Activated gamma-delta T cell treated with Interleukin-2 at 50 U/mL for 16 hours (primary cell): ENCODE measurements at places on chromosomes 12 and 14.
A peak's percentile ranks its signal among the peaks of the same experiment; 100 is the strongest.

GRCh38 chr12:23888396-23889068 lies 60.9 kb downstream of the SOX5 start:
- no peak for DNase-seq

DNA sequence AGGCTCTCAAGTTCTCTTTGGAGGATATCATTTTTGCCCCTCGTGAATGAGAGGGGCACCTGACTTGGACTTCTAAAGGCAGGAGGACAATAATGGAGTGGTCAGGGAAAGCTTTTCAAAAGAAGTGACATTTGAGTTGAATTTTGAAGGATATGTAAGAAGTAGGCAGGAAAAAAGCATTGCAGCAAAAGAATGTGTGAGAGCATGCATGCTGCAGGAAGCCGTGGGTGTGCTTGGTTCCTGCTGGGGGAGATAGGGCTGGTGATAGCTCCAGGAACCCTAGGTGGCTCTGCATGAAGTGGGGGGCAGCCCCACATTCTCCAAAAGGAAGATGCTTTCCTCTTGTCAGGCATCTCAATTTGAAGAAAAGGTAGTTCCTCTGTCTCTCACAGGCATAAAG lies 23.1 kb downstream of the ACVR1B start:
- peak; percentile 8 for DNase-seq

DNA sequence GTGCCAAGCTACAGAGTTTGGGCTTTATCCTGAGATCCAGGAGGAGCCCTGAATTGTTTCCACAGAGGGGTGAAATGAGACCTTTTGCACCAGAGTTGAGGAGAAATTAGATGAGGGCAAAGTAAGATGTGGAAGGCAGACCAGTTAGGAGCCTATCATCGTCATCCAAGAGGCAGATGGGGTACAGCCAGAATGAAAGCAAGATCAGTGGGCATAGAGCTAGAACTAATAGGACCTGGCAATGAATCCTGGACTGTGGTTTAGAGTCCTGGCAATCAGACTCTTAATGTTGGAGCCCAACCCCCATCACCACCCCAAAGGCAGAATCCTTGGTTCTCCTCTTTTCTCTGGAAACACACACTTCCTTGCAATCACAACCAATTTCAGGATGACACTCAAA lies 166.6 kb upstream of the HMGA2 start:
- no peak for DNase-seq

DNA sequence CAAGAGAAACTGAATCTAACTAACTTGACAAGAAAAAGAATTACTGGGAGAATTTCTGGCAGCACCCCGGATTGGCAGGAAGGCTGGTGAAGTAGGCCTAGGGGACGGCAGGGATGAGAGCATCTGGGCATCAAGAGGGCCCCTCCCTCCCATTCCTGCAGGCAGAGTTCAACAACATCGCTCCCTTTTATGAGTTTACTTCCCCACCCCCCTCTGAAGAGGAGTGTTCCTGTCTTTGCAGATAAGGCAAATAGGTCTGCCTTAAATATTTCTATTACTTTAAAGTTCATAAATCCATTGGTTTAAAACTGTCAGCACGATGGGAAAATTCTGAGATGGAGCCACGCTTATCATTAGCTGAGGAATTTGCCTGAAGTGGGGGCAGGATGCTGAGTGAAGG lies 168.7 kb downstream of the TBX5 start:
- no peak for DNase-seq

DNA sequence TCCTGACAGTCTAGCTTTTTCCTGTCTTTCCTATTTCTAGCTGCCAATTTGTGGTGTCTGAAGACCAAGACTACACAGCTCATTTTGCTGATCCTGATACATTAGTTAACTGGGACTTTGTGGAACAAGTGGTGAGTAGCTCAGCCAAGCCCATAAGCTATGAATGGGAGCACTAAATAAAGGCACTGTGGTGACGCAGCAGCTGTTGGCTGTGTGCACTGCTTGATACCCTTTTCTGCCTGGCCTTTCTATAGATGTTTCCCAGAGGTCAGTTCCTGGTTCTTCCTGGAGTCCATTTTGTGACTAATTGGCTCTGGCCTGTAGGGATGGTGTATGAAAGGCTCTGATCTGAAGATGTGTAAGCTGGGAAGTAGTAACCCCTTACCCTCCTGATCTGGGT lies 20.5 kb downstream of the RNF10 start:
- no peak for DNase-seq

- peak; percentile 60 for DNase-seq
These were observed 12.4 kb upstream of the SMUG1 start for GRCh38 chr12:54201001-54201794.

DNA sequence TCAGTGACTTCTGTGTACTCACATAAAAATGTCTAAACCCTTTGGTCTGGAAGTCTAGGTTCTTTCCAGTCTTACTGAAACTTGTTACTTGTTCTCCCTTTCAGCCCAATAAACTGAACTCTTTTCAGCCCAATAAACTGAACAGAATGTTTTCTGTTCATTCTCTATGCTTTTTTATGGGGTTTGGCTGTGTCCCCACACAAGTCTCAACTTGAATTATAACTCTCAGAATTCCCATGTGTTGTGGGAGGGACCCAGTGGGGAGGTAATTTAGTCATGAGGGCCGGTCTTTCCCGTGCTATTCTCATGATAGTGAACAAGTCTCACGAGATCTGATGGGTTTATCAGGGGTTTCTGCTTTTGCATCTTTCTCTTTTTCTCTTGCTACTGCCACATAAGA lies 15.0 kb upstream of the NEDD1 start:
- DNase-seq, result no peak

DNA sequence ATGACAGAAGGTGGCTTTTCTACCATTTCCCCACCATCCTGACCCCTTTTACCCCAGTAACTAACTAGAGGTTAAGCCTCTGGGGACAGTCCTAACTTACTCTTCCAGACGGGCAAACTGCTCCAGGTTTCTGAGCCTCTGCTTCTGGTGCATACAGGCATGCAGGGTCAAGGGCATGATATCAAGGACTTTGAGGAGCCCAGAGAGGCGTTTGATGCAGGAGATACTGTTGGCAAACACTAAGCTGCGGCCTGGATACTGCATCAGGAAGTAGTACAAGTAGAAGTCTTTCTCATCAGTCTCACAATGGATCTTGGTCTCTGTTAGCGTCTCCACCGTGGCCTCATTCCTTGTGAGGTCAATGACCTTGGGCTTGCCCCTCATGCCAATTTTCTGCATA lies 21.0 kb downstream of the DDX24 start:
- peak; percentile 1 for DNase-seq

DNA sequence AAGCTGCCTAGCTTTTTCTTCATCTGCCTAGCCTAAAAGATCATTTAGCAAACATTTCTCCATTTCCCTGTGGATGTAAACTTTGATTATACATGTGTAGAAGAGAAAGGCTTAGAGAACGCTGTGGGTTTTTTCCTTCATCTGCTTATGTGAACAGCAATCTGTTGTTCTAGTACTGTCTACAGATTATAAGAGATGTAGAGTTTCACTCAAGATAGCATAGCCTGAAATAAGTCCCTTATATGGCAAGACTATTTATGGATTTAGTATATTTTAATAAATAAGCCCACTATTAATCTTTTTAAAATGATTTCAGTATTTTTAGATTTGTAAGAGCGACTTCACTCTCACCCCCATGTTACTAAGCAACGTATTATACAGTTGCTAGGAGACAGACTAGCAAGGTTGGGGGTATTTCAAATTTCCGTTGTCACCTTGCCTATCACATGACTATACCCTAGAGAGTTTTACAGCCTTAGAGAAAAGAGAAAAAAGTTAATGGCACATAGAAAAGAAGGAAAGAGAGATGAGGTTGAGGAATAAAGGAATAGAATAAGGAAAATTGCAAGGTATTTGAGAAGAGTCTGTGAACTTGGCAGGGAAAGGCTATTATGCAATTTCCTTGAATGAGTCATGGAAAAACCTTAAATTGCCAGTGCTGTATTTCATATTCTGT lies 12.2 kb upstream of the TUBA1A start:
- DNase-seq, result no peak

- no peak for DNase-seq
These were observed 115.1 kb downstream of the TSHR start for GRCh38 chr14:81070511-81070910.

- DNase-seq, result no peak
These were observed 1.8 kb upstream of the LRFN5 start for GRCh38 chr14:41604721-41605531.
